ENCODE measurements at places on chromosomes 11 and 22.

- DNase-seq = no peak
Observed at GRCh38 chr11:111819161-111819828, 52.1 kb downstream of the ALG9 start.

GRCh38 chr11:64859542-64860414 lies 15.3 kb upstream of the CDC42BPG start:
- no peak for DNase-seq

DNA sequence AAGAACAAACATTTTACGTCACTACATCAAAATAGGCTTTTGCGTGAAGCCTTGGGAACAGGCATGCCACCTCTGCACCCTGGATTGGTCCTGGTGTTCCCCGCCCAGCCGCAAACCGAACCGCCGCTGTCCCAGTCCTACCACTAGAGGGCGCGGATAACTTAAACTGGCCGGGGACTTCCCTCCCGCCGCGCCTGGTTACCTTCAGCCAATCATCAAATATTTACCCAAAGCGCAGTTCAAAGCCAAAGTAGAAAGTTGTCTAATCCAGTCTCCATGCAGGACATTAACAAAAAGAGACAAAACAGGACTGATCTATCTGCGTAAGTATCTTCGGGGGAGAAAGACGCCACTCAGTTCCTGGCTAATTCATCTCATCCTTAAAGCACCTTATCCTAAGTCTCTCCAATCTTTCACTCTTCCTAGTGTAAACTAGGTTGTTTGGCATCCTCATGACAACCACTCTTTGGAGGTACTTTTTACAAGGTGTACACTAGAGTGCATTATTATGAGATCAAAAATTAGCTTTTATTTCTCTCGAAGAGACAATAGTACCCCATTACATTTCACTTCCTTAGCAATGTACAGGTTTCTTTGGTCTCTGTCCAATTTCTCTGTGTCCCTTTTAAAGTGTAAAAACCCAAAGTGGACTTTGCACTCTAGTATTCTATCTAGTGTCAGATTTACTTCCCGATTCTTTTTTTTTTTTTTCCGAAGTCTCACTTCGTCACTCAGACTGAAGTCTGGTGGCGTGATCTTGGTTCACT lies 3.9 kb upstream of the CRY2 start:
- peak; percentile 81 for DNase-seq

DNA sequence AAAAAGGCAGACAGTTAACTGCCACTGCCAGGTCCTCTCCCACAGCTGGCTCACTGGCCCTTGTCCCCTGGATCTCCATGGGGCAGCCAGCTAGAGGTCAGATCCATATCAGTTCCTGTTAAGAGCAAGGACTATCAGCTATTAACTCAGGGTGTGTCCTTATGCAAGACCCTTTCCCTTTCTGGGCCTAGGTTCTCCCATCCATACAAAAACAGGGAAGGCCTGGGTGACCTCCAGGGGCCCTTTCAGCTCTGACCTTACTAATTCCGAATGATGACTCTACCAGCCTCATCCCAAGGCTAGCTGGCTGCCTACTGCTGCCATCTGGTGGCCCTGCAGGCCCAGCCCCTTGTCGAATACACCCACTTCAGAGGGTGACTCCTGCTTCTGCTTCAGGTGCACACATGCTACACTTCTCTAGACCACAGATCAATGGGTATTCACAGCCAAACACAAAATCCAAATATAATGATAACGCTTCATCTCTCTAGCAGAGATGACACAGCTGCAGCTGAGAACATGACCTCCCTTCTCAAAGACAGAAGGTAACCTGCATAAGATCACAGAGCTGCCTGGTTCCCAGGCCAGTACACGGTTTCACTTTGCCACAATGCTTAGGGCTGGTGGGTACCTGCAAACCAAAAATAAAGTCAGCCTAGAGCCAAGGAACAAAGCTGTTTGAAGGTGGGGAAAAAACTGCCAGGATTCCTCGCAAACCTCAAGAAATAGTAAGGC lies 34.1 kb downstream of the SERGEF start:
- peak; percentile 39 for DNase-seq

DNA sequence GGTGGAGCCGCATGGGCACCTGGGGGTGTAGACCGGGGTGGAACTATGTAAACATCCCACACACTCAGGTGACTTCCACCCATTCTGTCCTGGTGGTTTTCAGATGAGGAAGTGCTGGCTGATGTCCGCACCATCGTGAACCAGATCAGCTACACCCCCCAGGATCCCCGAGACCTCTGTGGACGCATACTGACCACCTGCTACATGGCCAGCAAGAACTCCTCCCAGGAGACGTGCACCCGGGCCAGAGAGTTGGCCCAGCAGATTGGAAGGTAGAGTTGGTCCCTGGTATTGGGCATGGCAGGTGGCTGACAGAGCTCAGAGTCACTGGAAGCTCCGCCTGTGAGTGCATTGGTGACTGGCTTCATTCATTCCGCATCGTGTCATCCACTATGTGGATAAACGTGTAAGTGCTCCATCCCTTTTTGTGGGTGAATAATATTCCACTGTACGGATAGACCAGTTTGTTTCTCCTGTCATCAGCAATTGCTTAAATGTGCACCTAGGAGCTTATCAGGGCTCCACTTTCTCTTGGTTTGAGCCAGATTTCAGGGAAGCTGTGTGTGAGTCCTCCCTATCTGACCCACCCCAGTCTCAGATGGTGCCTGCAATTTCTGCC lies 29.9 kb downstream of the NADSYN1 start:
- DNase-seq = no peak
